ENCODE measurements at places on chromosomes 5 and 9.

- ATAC-seq = peak; percentile 69
Measured at GRCh38 chr5:90932052-90932699, 373.6 kb downstream of the ADGRV1 start.

DNA sequence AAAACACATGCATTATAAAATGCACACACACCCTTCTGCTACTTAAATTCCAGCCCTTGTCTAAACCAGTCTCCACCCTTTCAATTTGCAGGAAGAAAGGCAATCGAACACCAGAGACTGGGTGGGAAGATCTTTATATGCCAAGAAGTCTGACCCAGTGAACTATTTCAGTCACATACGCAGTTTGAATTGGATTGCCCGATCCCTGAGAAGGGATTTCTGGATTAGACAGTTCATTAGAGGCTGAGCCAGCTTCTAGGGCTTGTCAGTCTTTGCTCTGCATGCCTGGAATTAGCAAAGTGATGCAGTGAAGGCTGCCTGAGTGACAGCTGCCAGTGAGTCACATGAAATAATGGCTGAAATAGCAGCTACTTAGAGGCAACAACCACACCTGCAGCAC lies 159.9 kb downstream of the PPP2R2B start:
- no peak for ATAC-seq

DNA sequence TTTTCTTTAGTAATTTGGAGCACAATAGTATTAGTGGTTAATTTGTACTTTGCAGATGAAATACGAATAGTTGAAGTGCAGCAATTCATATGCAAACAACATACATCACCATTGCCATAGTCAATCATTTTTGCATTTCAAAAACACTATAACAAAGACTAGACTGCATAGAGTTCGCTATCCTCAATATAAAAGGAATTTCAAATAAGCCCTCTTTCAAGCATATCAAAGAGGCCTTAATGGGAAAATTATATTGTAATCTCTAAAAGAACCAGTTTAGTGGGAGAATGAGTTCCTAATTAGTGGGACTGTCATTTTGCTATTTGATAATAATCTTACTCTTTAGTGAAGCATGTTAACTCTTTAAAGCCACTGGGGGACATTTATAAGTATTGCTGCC lies 2302.3 kb upstream of the C9orf72 start:
- no peak for ATAC-seq

- no peak for ATAC-seq
Measured at GRCh38 chr9:26597542-26598149, 295.0 kb downstream of the CAAP1 start.

All from gastroesophageal sphincter (tissue), 4 donors.